Caki2 (cell line): ENCODE measurements at places on chromosomes 3 and 15.

DNA sequence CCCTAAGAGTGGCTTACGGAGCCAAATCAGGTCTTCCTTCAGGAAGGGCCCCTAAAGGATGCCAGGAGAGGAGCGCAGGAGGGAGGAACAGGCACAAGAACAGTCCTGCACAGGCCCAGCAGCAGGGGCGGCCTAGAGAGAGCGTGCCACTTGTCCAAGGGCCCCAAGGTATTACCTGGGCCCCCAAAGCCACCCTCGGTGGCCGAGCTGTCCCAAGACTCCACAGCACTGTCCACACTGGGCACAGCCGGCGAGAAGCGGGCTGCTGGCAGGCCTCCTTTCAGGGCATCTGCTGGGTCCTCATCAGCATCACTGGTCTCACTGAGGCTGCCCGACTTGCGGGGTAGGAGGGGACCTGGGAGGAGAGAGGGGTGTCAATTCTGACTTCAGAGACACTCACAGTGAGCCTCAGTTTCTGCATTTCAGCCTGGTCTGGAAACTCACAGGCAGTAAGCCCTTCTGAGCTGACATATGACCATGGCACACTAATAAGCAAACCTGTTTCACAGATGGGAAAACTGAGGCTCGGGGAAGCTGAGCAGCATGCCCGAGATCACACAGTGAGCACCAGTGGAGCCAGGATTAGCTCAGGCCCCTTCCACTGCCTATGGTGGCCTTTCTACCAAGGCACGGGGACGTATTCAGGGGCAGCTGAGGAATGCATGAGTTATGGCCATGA lies 33.4 kb downstream of the GRIP2 start:
- DNase-seq, result no peak

DNA sequence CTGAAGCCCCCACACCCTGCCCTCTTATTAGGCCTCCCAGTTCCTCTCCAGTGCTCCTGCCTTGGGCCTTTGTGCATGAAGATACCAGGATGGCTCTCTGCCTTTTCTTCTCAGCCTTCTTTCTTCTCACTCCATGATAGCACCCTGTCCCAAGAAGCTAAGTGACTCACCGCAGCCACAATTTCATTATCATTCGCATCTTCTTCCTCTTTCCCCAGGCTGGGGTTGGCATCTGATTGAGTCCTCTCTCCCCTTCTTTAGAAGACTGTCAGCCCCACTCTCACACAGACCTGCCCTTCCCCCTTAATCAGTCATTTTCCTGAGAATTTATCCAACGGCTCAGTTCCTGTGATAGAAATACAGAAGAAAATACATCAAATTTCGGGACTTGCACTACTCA lies 102.0 kb downstream of the STAC start:
- DNase-seq, result no peak

DNA sequence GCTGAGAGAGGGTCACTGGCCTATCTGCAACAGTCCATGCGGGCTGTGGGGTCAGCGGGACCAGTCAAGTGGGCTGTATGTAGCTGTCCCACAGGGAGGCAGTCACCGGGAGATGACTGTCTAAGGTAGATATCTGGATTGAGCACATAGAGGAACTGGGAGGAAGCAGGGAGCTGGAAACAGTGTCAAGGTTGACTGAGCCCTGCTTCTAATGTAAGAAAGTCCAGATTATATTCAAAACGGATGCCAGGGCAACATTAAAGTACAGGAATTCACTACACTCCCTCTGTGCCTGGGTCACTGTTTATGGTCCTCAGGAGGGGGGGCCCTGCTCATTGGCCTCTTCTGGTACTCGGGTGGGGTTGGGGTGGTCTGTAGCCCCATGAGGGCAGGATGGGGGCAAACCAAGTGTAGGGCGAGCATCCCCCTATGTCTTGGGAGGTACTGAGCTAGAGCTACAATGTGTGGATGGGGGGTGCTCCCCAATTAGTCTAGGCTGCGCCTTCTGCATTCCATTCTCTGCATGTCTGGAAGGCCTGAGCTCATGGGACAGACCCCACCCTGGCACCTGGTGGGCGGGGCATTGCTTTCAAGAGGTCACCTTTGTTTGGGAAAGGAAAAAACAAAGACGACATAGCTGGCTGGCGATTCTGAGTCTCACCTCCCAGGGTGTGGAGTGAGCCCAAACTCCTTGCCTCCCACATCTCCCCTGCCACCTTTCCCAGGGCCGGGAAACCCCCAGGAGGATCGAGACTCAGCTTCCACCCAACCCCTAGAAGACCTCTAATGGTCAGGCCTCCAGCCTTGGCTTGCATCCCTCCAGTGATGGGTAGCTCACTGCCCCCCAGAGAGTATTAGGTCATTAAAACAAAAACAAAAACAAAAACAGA lies 45.1 kb upstream of the C15orf39 start:
- DNase-seq, result peak; percentile 53

DNA sequence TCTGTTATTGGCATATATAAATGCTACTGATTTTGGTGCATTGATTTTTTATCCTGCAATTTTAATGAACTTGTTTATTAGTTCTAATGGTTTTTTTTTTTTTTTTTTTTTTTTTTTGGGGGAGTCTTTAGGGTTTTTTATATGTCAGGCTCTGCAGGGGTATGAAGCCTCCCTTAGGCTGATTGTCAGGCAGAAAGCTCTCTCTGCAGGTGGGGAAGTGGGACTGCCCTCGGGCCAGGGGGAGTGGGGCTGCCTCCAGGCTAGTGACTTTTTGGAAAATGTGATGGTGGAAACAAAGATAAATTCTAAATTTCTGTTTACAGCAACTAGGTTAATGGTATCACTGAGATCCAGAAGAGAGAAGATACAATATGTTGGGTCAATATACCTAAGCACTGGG lies 14.4 kb upstream of the NAALADL2 start:
- DNase-seq, result no peak

DNA sequence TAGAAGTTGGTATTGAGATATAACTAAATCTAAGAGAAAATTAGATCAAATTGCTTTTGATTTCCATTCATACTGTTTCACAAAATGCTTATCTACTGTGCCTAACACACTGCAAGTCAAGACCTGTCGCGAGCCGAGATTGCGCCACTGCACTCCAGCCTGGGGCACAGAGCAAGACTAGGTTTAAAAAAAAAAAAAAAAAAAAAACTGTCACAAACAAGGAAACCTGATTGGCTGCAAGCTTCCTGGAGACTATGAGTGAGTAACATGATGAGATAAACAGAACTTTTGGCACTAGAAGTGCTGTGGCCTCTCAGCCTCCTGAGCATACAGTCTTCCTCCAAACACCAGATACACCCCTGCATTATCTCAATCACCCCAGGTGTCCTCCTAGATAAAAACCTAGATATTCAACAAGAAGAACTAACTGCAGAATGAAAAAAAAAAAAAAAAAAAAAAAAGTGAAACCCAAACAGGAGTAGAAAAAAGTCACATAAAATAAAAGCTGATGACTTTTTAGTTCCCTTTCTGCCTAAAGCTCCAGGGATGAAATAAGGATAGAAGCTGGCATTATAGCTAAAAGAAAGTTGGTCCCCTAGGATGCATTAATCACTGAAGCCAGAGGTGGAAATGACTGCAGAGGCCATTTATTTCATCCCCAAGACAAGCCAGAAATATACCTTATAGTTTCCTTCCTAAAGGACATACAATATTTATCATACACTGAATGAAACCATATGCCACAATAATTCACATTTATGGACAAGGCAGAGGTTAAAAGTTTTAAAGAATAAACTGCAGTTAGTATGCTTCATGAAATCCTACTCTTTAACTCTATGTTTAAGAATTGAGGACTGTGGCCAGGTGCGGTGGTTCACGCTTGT lies 82.4 kb downstream of the P3H2 start:
- peak; percentile 88 for DNase-seq

GRCh38 chr3:143220741-143221140 lies 101.2 kb downstream of the CHST2 start:
- no peak for DNase-seq

- DNase-seq, result peak; percentile 41
Observed at GRCh38 chr3:177776661-177777101, 579.4 kb upstream of the TBL1XR1 start.

DNA sequence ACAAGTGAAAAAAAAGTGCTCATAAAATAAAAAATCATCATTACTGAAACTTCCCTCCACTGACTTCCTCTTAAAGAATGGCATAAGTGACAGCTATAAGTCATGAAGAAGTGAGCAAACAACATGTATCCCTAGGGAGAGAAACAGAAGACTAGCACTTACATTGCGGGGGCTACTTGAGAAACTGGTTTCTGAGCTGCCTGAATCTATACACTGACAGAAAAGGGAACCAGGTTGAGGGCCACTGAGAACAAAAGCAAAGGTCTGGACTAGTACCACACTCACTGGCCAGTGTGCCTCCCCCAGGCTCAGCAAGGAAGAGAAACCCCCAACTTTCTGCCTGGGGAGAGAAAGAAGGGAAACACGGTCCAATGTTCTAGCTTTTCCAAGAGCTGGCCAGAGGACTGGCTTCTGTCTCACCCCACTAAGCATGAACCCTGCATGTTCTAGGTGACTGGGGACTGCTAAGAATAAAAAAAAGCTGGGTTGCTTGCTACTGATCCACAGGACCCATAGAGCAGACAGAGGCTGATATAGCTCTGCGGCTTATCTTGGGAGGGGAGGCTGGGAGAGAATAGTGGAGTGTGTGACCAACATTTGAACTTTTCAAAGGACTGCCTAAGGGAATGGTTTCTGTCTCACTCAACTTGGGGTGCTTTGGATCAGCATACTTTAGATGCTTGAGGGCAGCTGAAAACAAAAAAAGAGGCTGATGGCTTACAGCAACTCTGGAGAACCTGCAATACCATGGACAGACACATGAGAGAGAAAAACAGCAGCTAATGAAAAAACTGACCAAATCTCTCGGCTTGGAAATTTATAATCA lies 8.1 kb downstream of the RAD18 start:
- no peak for DNase-seq

DNA sequence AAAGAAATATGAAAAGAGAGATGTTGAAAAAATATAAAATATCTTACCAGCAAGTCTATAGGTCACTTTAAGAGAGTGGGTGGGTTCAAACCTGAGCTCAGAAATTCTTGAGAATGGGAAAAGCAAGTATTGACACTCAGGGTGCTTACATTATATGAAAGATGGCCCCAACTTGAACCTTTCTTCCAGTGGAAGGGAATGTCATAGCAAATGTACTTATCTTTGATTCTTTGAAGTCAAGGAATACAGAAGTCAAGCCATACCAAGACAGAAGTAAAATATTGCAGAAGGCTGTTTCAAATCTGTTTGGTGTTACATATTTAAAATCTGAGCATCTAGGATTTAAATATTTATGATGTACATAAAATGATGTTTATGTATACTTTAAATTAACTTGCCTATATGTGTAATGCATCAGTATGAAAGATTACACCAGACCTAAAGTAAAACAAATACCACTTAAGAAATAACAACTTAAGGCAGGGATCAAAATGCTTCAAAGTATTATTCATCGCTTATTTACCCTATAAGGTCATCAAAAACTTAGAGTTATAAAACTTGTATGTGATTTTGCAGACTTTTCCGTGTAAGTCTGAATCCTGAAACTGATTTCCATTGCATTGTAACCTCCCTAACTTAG lies 8.7 kb downstream of the MME start:
- no peak for DNase-seq

DNA sequence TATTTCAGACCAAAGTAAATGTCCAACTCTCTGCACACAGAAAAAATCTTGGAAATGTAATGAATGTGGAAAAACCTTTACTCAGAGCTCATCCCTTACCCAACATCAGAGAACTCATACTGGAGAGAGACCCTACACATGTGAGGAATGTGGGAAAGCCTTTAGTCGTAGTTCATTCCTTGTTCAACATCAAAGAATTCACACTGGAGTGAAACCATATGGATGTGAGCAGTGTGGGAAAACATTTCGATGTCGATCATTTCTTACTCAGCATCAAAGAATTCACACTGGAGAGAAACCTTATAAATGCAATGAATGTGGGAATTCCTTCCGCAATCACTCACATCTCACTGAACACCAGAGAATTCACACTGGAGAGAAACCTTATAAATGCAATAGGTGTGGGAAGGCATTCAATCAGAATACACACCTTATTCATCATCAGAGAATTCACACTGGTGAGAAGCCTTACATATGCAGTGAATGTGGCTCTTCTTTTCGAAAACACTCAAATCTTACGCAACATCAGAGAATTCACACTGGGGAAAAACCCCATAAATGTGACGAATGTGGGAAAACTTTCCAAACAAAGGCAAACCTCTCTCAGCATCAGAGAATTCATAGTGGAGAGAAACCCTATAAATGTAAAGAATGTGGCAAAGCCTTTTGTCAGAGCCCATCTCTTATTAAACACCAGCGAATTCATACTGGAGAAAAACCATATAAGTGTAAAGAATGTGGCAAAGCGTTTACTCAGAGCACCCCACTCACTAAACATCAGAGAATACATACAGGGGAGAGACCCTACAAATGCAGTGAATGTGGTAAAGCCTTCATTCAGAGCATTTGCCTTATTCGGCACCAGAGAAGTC lies 8.0 kb upstream of the ZNF501 start:
- DNase-seq, result no peak

DNA sequence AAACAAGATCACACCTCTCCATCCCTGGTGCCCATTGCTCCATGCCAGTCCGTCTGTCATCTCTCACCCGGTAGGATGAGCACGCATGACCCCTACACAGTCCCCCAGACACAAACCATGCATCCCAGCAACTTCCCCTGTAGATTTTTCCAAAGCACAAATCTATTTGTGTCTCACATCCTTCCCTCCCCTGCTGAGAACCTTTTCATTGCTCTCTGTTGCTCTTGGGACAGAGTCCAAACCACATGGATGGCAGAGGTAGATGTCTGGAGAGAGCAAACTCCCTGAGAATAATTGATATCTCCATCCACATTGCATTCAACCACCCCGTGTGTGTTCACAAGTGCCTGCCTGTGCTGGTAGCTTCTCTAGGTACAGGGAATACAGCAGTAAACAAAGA lies 29.9 kb upstream of the LRTM1 start:
- no peak for DNase-seq

- DNase-seq, result no peak
Observed at GRCh38 chr3:30855400-30856292, 38.8 kb downstream of the GADL1 start.

DNA sequence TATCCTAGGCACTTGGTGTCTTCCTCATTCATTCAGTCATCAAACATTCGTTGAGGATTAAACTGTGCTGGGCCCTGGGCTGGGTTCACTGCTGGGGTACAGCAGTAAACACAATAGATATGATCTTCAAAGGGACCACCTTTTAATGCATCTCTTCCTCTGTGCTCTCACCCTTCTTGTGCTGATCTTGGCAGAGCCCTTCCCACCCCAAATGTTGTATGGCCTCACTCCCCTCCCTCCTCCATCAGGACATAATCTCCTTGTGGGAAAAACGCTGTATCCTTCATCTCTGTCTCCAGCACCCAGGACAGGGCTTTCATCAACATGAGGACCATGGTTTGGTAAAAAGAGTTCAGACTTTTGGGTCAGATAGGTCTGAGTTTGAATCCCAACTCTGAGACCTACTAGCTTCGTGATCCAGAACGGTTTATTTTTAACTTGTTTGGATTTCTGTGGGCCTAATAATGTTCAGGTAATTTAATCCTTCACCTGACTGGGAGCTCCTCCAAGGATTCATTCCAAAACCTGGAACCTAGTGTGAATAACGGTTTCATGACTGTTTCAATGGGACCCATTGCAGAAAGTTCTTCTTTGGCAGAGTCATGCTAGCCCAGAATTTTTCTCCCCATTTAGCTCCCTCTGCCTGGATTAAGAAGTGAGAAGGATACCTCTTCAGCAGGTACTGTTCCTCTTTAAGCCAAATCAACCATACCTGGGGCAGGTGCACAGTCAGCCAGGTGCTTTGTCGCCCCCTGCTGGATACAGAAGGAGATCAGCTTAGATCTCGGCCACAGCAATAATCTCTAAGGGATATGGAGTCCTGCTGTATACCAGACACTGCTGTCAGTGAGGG lies 5.2 kb upstream of the WNT7A start:
- DNase-seq, result peak; percentile 17
